BE2C (cell line): ENCODE measurements at places on chromosomes 2 and 18.

DNA sequence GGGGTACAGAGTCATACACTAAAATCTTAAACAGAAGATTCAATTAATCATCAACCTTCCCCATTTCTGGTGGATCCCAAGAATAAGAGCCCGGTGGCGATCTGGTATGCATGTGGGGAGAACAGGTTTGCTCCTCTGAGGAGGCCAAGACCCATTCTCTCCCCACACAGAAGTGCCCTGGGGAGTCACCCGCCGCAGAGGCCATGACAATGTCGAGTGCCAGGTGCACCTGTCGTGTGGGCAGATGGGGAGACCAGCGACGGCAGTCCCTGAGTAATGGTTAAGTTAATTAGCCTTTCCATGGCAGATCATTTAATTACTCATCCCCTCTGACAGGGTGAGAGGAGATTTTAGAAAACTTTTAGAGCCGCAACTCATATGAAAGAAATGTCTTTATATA, 345.0 kb downstream of the NCKAP5 start:
- peak; percentile 10 for DNase-seq

DNA sequence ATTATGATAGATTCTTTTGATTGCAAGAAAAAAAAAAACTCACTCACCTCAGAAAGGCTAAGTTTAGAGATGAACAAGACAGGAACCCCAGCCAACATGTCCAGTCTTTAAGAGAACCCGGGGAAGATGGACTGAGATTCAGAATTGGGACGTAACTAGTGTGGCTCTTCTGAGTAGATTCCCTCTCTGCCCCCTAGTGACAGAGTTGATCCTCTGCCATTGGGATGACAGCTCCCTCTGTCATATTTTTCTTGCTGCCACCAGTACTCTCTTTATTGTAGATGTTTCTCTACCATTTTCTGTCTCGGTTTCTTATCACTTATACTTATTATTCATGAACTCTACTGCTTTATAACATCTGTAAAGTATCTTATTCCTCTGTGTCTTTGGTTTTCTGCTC, 77.7 kb downstream of the GULP1 start:
- peak; percentile 39 for DNase-seq

DNA sequence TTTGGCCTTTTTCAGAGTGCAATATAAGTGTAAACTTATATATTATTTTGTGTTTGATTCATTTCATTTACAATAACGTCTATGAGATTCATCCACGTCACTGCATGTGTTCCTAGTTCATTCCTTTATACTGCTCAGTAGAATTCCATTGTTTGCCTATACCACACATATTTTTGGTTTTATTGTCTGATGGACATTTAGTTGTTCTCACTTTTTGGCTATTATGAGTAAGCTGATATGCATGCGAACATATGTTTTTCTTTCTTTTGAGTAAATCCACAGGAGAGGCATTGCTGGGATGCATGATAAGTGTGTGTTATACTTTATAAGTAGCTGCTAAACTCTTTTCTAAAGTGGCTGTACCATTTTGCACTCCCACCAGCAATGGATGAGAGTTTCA, 314.8 kb upstream of the HS6ST1 start:
- no peak for DNase-seq

DNA sequence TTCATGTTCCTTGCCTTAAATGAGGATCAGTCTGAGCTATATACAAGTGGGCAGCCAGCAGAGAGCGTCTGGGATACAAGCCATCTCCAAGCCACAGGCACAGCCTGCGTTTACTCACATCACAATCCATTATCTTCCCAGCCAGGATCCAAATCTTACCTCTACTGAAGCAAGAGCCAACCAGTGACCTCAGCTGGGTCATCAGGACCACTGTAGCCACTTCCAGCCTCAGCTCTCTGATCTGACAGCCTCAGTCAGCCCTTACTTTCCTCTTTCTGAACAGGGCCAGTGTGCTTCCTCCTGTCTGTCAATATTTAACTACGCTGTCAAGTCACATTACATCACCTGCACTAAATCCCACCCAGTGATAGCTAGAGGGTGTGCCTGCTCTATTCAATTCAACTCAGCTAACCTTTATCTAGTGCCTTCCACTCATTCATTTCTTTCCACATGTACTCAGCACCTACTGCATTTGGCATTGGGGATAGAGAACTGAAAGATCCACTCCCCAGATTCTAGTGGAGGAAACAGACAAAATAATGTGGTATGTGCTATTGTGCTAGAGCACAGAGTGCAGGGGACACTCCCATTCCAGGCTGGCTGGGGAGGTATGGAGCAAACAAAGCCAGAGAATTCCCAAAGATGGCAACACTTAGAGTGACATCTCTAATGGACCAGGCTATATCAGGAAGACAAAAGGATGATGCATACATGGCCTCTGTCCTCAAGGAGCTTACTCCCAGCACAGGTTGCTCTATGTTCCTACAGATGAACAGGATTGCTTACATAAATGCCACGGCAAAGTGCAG, 146.5 kb downstream of the NCKAP5 start:
- peak; percentile 16 for DNase-seq

GRCh38 chr18:56637711-56638231, 621 bp downstream of the TXNL1 start:
- no peak for DNase-seq

- DNase-seq: no peak
These were observed 4.7 kb downstream of the NBAS start for GRCh38 chr2:15556311-15556930.

DNA sequence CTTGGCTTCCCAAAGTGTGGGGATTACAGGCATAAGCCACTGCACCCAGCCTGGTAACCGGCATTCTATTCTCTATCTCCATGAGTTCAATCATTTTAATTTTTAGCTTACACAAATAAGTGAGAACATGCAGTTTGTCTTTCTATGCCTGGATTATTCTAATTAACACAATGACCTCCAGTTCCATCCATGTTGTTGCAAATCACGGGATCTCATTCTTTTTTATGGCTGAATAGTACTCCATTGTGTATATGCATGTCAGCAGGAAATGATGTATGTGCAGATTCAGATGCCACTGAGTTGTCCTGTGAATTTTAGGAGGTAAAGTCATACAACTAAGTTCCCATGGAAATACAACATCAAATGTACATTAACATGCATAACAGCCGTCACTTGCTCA, 24.7 kb upstream of the AMMECR1L start:
- DNase-seq: no peak

DNA sequence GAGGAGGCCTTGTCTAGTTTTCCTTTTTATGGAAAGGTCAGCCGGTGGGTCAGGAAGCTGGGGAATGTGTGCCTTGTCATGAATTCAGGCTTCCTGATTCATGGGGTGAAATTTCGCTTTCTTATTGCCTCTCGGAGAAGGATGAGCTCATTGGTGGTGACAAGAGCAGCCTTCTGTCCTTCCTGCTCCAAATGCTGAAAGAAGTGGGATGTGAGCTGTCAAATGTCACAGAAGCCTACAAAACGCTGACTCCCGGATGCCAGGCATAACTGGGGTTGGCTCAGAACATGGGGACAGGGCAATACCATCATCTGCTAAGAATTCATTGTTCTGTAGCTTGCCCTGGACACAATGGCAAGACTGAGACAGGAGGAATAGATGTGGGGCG, 55.8 kb upstream of the FAM136A start:
- no peak for DNase-seq

- DNase-seq: no peak
These were observed 160.0 kb downstream of the OSR1 start for GRCh38 chr2:19198381-19198780.

- no peak for DNase-seq
These were observed 60.0 kb downstream of the CEP192 start for GRCh38 chr18:13051159-13051558.

- no peak for DNase-seq
These were observed 114.1 kb downstream of the CRIM1 start for GRCh38 chr2:36469710-36470109.

- no peak for DNase-seq
These were observed 5.1 kb upstream of the MBD2 start for GRCh38 chr18:54229421-54230059.

DNA sequence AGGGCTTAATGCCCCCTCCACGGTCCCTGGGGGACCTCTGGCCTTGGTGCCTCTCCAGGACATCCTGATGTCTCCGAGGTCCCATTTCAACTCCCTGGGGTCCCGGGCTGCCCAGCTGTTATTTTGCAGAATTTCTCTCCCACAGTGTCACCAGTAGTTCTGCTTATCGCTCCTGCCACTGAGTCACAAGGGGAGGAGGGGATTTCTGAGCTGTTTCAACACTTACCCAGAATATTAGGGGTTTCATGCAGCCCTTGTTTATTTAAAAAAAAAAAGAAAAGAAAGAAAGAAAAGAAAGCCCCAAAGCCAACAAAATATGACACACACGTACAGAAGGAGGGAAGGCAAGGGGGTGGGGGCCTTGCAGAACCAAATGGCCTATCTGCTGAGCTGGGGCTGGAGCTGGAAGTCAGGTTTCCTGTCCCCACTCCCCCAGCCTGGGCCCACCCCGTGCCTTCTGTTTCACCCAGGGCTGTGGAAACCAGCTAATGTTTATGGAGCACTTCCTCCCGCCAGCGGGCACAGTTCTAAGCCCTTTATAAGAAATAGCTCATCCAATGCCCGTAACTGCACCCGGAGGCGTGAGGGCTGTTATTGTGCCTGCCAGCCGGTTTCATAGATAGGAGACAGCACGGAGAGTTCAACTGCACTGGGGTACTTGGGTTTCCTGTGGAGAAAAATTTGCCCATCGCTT, 8.4 kb upstream of the ARID5A start:
- no peak for DNase-seq

DNA sequence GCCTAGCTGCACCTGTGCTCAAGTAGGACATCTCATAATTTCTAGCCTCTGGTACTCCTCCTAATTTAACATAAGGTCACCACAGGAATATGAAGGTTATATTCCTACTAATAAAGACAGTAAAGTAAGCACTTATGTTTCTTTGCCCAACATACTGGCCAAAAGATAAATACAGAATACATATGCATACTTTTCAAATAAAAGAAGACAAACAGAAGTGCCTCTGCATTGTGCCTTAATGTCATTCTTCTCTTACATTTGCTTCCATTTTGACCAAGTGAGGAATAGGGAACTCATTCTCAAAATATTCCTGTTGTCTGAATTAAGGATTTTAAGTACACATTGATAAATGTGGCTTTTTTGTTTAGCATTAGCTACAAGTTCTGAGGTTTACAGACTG, 5.6 kb downstream of the BCL11A start:
- no peak for DNase-seq

DNA sequence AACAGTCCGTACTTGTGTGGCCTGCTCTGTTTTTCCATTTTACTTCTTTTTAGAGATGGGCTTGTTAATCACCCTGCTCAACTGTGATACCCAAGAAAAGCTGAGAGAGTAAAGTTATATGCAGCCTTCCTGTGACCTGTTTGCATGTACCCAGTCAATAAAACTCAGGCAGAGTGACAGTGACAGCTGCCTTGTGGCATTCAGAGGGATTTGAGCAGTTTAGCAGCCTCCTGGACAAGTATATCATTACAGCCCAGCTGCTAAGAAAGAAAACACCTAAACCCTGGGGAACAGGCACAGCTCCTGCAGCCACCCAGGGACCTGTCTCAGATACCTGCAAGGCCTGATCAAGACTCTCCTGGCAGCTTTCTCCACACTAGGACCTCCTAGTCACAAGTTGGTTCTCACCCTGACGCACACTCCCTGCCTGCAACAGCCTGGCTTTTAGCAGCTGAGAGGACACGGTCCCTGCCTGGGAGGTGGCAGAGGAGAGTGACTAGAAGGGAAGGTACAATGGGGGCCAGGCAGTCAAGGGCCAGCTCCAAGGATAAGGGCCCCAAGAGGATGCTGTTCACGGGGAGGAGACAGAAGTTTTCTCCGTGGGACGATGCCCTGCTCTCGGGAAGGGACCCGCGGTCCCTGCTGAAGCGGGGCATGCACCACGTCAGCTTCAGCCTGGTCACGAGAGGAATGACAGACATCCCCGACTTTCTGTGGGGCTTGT, at the start of gene LRRC30:
Gene LRRC30 (plus strand): TSS at position 464 of the 724 bp plus-strand sequence. CDS start 50 bp downstream, at position 514.
- DNase-seq: no peak

DNA sequence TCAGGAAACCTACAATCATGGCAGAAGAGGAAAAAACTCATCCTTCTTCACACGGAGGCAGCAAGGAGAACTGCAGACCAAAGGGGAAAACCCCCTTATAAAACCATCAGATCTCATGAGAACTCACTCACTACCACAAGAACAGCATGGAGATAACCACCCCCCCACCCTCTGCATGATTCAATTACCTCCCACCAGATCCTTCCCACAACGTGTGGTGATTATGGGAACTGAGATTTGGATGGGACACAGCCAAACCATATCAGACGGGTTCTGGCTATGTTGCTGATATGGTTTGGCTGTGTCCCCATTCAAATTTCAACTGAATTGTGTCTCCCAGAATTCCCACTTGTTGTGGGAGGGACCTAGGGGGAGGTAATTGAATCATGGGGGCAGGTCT, 28.7 kb upstream of the CCDC150 start:
- DNase-seq: peak; percentile 71
